ENCODE measurements at places on chromosomes 5 and 9. TPM values are rescaled to one million over a fixed set of nuclear protein-coding genes. Genes with fewer than 3 reads are reported as not detected.

The INSL6 gene
- total RNA-seq: not detected

The QRFP gene
- not detected for total RNA-seq

The EGFL7 gene
- 33.6 TPM for total RNA-seq

The DNAJC18 gene
- total RNA-seq: 13.4 TPM
